ENCODE measurements at places on chromosomes 1 and 21.

DNA sequence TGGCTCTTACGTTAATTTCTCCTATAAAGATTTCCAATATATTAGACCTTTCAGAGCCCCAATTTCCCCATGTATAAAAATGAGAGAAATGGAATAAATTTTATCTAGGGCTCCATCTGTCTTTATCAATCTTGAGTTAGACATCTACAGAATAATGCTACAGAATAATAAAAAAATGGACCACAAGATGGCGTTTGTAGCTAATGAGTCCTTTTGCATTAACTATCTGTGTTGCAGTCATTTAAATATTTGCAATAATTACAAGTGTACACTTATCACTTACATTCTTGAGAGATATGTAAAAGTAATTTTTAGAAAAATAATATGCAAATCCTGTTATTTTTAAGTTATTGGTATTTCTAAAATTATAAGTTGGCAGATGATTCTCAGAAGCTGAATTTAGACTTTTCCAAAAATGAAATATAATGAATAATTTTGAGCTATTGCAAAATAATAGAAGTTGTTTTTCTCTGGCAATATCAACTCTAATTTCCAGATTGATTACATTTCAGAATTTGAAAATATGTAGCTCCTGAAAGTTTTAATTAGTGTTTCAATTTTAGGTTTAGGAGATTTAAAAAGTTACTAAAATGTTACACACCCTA, 87.7 kb downstream of the SNX7 start:
- no peak for DNase-seq

- no peak for DNase-seq
These were observed 61.2 kb upstream of the DPH5 start for GRCh38 chr1:101086783-101087182.

DNA sequence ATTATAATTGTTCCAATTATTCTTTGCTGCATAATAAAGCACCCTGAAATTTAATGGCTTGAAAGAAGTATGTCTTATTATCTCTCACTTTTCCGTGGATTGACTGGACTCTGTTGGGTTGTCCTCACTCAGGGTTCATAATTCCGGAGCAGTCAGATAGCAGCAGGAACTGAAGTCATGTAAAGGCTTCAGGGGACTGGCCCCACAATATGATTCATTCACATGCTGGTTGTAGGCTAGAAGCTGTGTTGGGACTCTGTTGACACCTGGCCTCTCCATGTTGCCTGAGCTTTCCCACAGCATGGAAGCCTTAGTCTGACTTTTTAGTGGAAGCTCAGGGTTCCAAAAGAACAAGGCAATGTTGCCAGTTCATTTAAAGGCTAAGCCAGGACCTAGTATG, 367.1 kb upstream of the ADGRL2 start:
- DNase-seq: no peak

- DNase-seq: no peak
These were observed 3.5 kb downstream of the ZNF691 start for GRCh38 chr1:42849944-42850343.

DNA sequence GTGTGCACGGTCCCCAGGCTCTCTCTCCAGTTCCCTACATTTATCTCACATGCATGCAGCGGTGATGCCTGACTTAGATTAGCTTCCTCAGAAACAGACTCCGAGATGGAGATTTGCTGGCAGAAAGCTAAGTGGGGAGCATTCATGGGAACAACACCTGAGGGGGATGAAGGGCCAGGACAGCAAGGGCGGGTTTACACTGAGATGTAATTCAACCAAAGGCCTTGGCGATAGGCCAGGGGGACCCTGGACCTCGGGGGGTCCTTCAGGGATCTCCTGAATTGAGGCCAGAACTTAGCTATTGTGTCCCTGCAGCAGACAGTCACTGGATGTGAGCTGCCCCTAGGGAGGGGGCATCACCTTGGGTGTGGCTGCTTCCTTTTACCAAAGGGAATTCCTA, 246.1 kb upstream of the CSF3R start:
- no peak for DNase-seq

DNA sequence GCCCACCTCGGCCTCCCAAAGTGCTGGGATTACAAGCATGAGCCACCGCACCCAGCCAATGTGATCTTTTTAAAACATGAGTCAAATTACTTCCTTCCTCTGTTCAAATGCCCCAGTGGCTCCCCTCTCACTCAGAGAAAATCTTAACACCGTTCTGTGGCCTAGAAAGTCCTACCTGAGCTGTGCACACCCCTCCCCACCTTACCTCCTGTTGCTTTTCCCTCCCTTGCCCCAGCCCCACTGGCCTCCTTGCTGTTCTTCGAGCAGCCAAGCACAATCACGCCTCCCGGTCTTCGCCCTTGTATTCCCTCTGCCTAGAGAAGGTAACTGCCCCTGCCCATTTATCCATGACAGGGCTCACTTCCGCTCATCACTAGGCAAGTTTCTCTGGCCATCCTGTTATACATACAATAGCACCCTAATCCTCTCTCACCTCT, 62.6 kb upstream of the RPL11 start:
- no peak for DNase-seq
